ENCODE measurements at places on chromosomes 5 and 9. TPM values are rescaled to one million over a fixed set of nuclear protein-coding genes. Genes with fewer than 3 reads are reported as not detected.

- DNase-seq, result no peak
Observed at GRCh38 chr5:56465769-56466135, 232.6 kb upstream of the ANKRD55 start.

DNA sequence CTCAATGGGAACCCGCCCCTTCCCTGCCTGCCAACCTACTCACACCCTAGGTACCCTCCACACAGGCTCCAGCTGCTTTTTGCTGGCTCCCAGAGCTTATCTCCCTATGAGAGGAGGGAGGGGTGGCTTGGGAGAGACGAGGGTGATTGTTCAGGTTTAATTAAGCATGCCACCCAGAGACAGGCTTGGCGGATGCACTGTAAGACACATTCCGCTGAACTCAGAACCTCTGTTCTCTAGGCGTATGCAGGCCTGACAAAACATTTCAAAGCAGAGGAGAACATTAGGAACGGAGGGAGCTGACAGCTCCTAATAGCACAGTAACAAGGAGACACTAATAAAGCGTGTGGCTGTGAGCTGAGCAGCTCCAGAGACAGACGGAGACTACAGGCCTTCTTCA lies 80.1 kb downstream of the TRIM32 start:
- no peak for DNase-seq

GRCh38 chr9:3292311-3292710 lies 233.5 kb downstream of the RFX3 start:
- DNase-seq, result no peak

GRCh38 chr9:15361737-15362136 lies 54.7 kb upstream of the TTC39B start:
- no peak for DNase-seq

GRCh38 chr5:123907349-123907748 lies 395.4 kb downstream of the CSNK1G3 start:
- DNase-seq, result no peak

DNA sequence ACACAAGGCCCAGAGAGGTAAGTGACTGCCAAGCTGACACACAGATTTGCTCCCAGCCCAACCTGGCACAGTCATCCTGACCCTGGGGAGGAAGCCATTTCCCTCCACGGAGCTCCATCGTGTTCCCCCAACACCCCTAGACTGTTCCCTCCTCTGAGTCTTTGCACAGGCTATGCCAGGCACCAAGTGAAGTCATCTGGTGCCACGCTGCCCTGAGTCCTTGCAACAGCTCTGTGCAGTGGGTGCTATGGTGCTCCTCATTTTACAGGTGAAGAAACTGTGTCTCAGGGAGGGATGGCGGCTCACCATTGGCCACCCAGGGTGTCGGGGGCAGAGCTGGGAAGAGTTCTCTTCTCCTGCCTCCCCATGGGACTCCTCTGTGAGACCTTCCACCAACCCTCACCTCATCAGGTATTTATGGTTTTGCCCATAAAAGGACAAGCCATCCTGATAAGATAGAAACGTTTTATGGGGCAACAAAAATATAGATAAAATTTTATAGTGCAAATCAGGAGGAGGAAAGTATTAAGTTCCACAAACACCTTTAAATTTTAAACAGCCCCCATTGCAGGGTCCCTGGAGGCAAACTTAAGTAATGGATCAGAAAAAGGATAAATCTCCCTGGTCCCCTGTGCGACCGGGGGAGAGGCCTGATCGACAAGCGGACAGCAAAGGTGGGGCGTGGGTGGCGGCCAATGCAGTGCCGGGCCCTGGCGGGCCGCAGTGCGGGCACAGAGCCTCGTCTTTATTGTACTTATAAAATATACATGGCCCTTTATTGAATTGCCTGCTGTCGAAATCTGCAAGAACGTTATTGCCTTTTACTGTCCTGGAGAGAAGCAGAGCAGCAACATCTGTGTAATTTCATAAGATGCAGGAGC lies 50.2 kb upstream of the ZBTB43 start:
- DNase-seq, result no peak

DNA sequence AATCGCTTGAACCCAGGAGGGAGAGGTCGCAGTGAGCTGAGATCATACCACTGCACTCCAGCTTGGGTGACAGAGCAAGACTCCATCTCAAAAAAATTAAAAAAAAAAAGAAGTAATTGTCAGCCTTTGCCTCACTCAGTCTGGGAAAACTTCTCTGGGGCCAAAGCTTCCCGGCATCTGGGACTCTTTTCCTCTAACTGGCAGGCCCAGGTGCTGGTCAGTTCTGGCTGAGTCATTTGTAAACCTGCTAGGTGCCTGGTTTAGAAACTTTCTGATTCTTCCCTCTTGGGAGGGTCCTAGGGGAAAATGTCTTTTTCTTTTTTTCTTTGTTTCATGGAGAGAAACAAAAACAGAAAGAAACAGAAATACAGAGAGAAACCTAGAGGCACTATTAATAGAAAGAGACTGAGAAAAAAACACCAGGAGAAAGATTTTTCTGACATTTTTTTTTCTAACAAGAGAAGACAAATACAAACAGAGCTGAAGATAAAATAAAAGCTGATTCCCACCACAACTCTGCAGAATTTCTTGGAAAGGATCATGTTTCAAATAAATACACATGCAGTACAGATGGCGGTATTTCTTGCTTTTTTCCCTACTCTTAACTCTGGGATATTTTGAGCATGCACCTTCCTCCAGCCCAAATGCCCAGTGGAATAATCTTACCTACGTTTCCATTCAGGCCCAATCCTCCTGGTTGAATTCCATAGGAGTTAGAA lies 22.1 kb upstream of the UBAP2 start:
- DNase-seq, result no peak

GRCh38 chr9:90141723-90142122 lies 500.9 kb downstream of the DIRAS2 start:
- no peak for DNase-seq

GRCh38 chr9:111399772-111400563 lies 69.9 kb upstream of the OR2K2 start:
- no peak for DNase-seq

DNA sequence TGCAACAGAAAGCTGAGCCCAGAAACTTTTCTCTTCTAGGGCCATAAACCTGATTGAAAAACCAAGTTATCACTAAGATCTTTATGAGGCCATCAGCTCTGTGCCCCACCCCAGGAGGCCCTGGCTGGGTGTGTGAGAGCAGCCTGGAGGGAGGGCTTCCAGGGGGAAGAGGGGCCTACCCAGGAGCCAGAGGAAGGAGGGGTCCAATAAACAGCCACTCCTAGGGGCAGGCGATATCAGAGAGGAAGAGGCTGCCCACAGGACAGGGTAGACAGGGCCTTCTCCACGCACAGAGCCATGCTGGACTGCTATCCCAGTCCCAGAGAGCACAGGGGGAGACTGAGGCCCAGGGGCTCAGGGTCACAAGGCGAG lies 4.5 kb upstream of the CDX1 start:
- no peak for DNase-seq

DNA sequence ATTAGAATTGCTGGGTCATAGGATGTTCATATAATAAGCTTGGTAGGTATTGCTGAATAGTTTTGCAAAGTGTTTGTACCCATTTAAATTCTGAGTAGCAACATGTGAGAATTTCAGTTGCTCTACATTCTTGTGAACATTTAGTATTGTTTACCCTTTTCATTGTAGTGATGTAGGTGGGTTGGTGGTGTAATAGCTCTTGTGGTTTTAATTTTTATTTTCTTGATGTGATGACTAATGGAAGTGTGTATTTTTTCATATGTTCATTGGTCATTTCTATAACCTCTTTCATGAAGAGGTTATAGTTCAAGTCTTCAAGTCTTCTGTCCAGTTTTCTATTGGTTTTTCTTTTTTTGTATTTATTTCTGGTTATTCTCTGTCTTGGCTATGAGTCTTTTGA lies 34.4 kb downstream of the RASA1 start:
- DNase-seq, result no peak

GRCh38 chr5:121108725-121109124 lies 644.6 kb downstream of the PRR16 start:
- no peak for DNase-seq

- no peak for DNase-seq
Observed at GRCh38 chr5:172999974-173000373, 16.4 kb downstream of the ATP6V0E1 start.

GRCh38 chr5:179801304-179802206 lies 5.1 kb downstream of the MGAT4B start:
- peak; percentile 90 for DNase-seq

DNA sequence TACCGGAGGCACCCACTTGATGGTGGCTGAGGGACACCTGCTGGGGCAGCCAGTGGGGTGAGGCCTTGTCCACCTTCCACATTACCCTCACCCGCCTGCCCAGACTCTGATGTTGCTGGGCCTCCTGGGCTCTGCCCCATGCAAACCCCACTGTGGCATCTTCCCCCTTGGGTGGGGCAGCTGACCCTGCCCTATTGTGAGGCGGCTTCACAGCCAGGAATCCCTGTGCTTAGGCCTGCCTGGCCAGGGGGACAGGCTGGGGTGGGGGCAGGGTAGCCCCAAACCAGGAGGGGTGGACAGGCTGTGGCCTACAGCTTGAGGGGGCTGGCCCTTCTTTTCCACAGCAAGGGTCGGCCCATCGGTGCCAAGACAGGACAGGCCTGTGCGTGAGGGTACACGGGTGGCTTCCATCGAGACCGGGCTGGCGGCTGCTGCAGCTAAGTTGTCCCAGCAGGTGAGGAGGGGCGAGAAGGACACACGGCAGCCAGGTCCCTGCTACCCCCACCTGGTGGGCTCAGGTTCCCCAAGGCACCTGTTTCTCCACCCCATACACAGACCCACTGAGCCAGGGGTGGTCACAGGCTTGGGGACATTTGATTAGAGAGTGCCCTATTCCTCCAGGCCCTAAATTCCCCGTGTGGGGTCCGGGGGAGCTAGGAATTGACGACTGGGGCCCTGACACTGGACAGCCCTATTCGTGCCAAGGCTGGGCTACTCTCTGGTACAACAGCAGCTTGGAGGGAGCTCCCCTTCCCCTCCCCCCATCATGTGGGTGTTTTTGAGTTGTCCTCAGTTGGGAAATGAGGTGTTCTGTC lies 99.2 kb downstream of the PHF2 start:
- peak; percentile 63 for DNase-seq

- no peak for DNase-seq
Observed at GRCh38 chr5:1039706-1040260, 31.2 kb downstream of the NKD2 start.

DNA sequence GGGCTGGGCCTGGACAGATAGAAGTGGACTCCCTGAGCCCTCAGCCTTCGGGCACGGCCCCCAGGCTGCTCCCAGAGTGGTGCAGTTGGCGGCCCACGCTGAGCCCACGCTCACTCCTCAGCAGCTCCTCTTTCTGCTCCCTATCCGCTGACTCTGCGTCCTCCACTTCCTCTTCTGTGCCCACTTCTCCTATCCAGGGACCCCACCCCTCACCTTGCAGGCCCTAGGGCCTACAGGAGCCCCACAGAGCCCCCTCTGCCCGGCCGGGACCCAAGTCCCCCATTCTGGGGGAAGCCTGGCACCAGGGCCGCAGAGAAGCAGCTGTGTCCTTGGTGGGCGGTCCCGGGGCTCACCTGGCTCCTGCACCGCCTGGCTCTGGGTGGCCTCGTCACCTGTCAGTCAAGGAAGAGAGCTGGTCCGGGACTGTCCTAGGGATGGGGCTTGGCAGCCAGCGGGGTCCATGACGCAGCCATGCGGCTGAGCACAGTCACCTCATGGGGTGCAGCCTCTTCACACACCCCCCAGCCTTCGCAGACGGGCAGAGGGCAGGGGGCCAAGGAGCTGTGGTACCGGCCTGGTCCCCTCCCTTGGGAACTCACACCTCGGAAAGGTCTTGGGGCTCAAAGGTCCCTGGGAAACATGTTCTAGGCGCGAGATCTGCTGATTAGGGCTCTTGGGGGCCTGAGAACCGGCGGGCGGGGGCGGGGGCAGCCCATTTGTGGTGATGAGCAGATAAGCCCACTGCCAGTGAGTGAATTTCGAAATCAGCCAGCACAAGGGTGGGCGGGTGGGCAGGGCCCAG lies 5.4 kb upstream of the NRARP start:
- no peak for DNase-seq

- DNase-seq, result no peak
Observed at GRCh38 chr5:167339205-167339604, 952.2 kb upstream of the WWC1 start.

- no peak for DNase-seq
Observed at GRCh38 chr5:143601917-143602333, 198.4 kb upstream of the NR3C1 start.

DNA sequence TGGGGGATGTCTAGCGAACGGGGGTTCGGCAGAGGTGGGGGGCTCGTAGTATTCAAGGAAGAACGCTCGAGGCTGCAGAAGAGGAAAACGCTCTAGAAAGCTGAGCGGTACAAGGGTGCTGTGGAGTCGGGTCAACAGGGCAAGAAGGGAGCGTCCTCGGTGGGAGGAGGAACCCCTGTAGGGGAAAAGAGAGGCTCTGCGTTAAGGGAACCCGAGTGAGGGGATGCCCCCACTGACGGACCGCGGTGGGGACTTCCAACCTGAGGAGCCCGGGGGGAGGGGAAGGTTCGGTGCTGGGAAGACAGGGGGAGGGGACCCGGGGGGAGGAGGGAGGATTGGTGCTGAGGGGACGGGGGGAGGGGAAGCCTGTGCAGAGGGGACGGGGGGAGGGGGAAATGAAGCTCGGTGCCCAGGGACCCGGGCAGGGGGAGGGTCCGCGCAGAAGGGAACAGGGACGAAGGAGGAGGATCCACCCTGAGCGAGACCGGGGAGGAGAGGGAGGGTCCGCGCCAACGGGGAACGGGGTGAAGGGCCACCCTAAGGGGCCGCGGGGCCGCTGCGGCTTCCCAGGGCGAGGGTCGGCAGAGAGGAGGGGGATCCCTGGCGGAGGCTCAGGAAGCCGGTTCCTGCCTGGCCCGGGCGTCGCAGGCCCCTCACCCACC lies 621 bp downstream of the NR6A1 start:
- no peak for DNase-seq

LCN12 gene
- 2.9 TPM for total RNA-seq

DEPDC1B gene
- 0.22 TPM for total RNA-seq

GALNT10 gene
- 15.5 TPM for total RNA-seq

PLEKHG4B gene
- not detected for total RNA-seq

GARIN3 gene
- not detected for total RNA-seq

RASGEF1C gene
- total RNA-seq, result 0.49 TPM

TSSK1B gene
- total RNA-seq, result not detected

DCAF12 gene
- total RNA-seq, result 17.6 TPM

GFI1B gene
- total RNA-seq, result 0.43 TPM

TLR4 gene
- 16.8 TPM for total RNA-seq

TRIM7 gene
- total RNA-seq, result 14.4 TPM

SLC6A18 gene
- total RNA-seq, result not detected

RECK gene
- total RNA-seq, result 5.5 TPM

SUSD3 gene
- total RNA-seq, result 1.7 TPM

BDP1 gene
- 13.8 TPM for total RNA-seq
